DMS79 treated with DMSO at 0.1 percent for 48 hours (cell line): ENCODE measurements at places on chromosomes 4 and X.

DNA sequence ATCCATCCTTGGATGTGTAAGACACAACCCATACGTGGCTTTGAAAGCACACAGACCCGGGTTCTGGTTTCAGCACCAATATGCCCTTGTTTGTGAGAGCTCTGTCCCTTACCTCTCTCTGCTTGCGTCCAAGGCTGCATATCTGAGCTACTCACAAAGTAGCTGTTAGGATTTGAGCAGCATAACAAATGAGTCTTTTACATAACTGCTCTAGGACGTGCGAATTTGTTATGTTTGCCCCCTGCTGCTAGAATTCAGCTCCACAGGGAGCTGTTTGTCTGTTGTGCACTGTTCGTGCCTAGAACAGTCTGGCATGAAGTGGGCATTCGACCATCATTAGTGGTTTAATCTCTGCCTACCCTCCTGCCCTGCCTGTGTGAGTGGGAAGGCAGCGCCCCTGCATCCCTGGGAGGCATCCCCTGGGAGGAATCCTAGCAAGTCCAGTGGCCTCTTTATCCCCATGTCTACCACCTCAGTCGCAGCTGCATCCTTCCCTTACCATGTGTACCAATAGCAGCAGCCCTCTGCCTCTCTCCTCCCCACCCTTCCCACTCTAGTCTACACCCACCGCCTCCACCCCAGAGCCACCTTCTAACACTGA lies 42.1 kb downstream of the SLC2A9 start:
- no peak for DNase-seq

- no peak for DNase-seq
These were observed 188.4 kb downstream of the SHROOM3 start for GRCh38 chr4:76623217-76624045.

DNA sequence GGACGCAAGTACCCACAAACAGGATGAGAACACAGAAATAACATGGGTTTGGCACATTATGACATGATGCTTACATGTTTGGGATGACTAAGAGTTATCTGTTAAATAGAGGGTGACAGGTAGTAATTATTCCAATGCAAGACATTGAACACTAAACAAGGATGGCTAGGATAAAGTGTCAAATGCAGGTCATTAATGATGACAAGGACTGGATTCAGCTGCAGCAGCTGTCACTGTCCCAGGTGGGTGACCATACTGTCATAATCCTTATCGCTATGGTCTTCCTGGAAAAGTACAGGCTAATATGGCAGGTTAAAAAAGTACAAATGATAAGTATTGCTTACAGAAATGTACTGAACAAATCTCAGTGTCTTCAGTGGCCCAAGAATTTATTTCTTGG lies 123.9 kb downstream of the ANTXR2 start:
- DNase-seq = no peak

- no peak for DNase-seq
These were observed 547 bp downstream of the GUCY1A1 start for GRCh38 chr4:155667222-155667567.

DNA sequence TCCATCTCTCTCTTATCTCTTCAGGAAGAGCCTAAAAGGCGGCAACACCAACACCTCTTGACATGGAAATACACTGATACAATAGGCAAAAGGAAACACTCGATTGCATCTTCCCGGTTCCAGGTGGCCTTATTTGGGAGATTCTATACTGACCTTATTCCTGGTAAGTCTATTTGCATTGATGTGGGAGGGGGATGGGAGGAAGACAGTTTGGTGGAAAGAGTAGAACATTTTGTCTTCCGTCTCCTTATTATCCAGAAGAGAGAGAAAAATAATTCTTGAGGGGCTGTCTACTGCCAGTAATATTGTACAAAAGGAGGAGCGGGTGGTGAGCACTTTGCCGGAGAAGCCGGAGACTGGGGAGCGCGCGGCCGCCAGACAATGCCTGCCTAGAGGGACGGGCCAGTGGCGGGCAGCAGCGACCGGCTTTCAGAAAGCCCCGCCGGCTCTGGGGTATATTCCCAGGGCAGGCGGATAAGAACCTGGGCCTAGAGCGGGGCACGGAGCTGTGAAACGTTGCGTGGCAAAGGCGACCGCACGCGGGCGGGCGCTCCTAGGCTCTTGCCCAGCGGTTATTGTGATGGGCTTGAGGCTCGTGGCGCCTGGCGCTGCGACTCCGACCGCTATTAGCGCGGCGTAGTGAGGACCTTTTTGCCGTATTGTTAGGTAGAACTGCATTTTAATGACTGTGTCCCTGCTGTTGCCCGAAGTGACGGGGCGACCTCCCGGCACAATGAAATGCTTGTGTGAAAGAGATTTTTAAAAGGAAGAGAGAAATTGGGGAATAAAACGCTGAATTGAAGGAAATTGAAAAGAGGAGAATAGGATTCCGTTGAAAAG lies 518 bp downstream of the PRDM8 start:
- no peak for DNase-seq

DNA sequence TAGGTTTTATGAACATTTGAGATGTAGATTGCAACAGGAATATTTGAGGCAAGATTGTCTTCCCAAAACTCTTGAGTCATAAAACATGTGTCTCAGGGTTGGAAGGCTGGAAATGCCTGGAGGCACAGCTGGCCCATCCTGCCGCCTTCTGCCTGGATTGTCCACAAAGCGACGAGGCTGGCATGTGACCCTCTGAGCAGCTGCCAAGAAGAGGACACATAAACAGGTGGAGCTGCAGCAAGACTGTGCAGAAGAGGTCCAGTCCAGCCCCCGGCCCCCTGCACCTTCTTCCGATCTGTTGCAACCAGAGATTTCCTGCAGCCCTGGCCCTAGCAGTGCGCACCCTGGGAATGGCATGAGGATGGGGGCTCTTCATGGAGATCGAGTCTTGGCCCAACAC lies 101.9 kb upstream of the BCOR start:
- DNase-seq = no peak

GRCh38 chrX:153381684-153382532 lies 19.2 kb downstream of the PNMA6E start:
- peak; percentile 61 for DNase-seq

- no peak for DNase-seq
These were observed 244.5 kb upstream of the SPANXN1 start for GRCh38 chrX:145002771-145003170.

DNA sequence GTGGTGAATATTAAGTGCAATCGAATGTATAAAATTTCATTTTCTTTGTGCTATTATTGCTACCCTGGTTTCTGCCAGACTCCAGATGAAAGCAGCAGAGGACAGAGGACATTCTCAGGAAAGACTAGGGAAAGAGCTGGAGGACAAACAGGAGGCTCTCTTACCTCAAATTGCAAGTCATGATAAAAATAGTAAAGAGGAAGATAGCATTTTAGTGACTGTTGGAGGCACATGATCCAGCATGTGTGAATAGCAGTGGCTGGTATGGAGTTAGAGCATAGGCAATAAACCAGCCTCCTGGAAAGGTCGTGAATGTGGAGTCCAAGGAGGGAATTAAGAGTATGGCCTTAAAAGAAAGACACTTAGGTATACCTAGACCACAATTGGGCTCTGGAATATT lies 1040.0 kb downstream of the STPG2 start:
- DNase-seq = no peak

GRCh38 chrX:1533058-1533457 lies 3.9 kb downstream of the P2RY8 start:
- no peak for DNase-seq

- no peak for DNase-seq
These were observed 460.5 kb downstream of the CENPC start for GRCh38 chr4:67084783-67085182.

DNA sequence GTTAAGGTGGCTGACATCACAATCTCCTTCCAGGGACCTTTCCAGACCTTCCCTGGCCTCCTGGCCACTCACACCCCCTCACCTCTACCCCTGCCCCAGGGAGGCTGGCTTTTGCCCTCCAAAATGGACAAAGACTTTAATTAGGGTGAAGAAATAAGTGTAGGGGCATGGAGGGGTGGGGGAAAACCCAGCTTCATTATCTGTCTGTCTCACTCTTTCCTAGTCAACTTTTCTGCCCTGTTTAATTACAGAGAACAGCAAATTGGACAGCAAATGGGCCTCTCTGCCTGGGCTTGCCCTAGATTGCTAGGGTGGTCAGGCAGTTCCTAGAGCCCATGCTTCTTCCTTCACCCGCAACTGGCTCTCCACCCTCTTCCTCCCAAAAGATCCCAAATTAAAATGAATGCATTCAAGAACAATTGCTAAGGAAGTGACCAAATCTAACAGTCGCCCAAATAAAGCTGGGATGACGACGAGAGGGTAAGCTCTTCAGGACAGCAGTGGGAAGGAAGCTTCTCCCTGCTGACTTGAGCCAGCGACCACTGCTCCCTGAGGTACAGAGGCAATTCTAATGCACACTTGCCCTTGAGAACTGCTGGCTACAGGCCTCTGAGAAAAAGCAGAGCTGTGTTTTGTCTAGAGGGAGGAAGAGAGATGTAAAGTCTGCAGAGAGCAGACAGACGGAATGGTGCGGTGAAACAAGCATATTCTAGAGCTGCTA lies 12.4 kb downstream of the RAI2 start:
- DNase-seq = no peak

DNA sequence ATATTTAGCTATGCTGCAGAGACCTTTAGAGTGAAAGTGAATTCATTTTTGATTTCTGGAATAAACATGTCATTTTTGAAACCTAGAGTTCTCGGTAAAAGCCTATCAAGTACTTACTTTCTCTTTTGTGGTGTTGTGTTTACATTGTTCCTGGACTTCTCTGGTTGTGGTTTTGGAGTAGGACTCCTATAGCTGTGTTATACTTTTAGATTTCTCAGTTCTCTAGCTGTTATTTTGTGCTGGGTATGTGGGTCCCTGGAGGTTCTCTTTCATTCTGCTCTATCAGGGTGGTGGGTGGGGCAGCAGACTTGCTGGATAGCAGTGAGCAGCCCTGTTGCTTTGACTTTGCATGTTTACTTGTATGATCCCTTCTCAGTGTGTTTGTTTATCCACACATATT lies 25.6 kb upstream of the MSMO1 start:
- DNase-seq = peak; percentile 28

- no peak for DNase-seq
These were observed 10.4 kb downstream of the CCNI start for GRCh38 chr4:77065382-77065781.

GRCh38 chr4:24965627-24966026 lies 52.8 kb upstream of the CCDC149 start:
- no peak for DNase-seq

- DNase-seq = no peak
These were observed 64.1 kb upstream of the LAS1L start for GRCh38 chrX:65598559-65599147.

- no peak for DNase-seq
These were observed 91.9 kb downstream of the TENT5D start for GRCh38 chrX:80511969-80512760.

GRCh38 chrX:79601341-79602131 lies 234.4 kb upstream of the ITM2A start:
- DNase-seq = no peak

- DNase-seq = no peak
These were observed 13.1 kb upstream of the NDST4 start for GRCh38 chr4:115126491-115126890.

DNA sequence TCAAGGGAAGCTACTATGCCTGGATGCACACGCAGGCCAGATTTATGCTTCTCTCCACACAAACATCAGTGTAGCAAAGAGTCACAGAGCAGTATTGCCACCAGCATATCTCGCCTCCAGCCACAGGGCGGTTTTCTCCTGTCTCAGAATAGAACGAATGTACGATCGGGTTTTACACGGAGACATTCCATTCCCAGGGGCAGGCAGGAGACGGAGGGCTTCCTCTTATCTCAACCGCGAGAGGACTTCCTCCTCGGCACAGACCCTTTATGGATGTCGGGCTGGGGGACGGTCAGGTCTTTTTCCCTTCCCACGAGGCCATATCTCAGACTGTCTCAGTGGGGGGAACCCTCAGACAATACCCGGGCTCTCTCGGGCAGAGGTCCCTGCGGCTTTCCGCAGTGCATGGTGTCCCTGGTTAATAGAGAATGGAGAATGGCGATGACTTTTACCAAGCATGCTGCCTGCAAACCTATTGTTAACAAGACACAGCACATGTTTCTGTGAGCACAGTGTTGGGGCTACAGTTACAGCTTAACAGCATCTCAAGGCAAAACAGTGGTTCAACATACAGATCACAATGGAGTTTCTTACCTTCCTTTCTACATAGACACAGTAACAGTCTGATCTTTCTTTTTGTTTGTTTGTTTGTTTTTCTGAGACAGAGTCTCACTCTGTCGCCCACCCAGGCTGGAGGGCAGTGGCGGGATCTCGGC lies 24.1 kb downstream of the CSF2RA start:
- DNase-seq = no peak

DNA sequence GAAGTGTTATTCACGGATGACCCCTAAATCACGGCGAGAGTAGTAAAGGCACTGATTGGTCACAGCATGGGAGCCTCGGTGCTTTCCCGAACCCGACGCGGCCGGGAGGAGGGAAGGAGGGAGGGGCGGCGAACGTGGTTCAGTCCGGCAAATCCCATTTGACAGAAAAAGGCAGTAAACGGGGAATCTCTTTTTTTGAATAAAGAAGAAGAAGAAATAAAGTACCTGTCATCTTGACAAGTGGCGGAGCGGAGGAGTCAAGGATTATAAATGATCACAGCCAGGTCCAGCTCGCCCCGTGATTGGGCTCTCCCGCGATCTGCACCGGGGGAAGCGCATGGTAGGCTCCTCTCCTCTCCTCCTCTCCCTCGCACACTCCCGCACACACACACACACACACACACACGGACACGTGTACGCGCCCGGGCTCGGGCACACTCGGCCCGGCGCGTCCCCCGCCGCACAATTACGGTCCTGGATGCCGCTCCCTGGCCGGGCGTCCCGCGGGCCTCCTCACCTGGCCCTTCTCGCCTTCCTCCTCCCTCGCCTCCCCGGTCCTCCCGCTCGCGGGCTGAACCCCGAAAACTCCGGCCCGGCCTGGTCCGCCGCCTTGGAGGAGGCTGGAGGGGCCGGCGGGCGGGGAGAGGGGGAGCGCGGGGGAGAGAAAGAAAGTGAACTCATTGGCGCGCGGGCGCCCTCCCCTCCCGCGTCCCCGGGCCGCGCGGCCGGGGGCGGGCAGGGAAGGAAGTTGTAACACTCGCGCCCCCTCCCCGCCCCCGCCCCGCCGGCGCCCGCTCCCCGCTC lies 99.2 kb upstream of the TENM3 start:
- DNase-seq = peak; percentile 55

DNA sequence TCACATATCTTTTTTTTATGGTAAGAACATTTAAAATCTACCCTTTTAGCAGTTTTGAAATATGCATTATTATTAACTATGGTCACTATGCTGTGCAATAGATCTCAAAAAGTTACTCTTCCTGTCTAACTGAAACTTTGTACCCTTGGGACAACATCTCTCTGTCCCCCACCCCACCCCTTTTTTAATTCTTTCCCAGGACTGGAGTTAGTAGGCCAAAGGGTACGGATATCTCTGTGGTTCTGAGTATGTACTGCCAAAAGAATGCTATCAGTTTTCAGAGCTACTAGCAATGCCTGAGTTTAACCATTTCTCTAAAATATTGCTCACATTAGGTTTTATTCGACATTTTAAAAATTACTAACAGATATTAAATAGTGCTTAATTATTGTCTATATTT lies 4.7 kb upstream of the FAM241A start:
- DNase-seq = no peak

- DNase-seq = no peak
These were observed 7.6 kb downstream of the FAM199X start for GRCh38 chrX:104173841-104174240.

- DNase-seq = no peak
These were observed 659.2 kb upstream of the PITX2 start for GRCh38 chr4:111282035-111282434.

GRCh38 chr4:11365039-11365438 lies 63.7 kb downstream of the HS3ST1 start:
- no peak for DNase-seq
